ENCODE measurements at places on chromosomes 4 and X. TPM values are rescaled to one million over a fixed set of nuclear protein-coding genes. Genes with fewer than 3 reads are reported as not detected.

Gene MAGEB10
- not detected for polyA plus RNA-seq

Gene SAGE1
- polyA plus RNA-seq: not detected

Gene USP53
- 21.8 TPM for polyA plus RNA-seq

Gene CHRDL1
- 0.54 TPM for polyA plus RNA-seq

Gene GPRASP2
- polyA plus RNA-seq: 34.1 TPM

Gene GPRIN3
- polyA plus RNA-seq: 7.1 TPM

Gene TTC29
- polyA plus RNA-seq: 0.45 TPM

Gene EDNRA
- polyA plus RNA-seq: 36.7 TPM

Gene UGT2B15
- polyA plus RNA-seq: not detected

Gene KIF4A
- polyA plus RNA-seq: 4.7 TPM

Gene CDS1
- 1.9 TPM for polyA plus RNA-seq

Gene BEND2
- polyA plus RNA-seq: not detected

Gene TBC1D8B
- 3.0 TPM for polyA plus RNA-seq

Gene BCLAF3
- polyA plus RNA-seq: 2.9 TPM

Gene OTC
- polyA plus RNA-seq: not detected

Gene MOB1B
- polyA plus RNA-seq: 19.3 TPM

Gene ADRA2C
- 6.5 TPM for polyA plus RNA-seq

Gene ADD1
- 297 TPM for polyA plus RNA-seq

Gene GAGE12J
- polyA plus RNA-seq: not detected

Gene ERVMER34-1
- 3.2 TPM for polyA plus RNA-seq

Gene RAI2
- 4.3 TPM for polyA plus RNA-seq

Gene CBLL2
- polyA plus RNA-seq: not detected

Gene PRSS12
- 0.07 TPM for polyA plus RNA-seq

Gene DIPK2B
- polyA plus RNA-seq: not detected

Gene ZNF630
- 2.2 TPM for polyA plus RNA-seq

Gene P2RY8
- 0.09 TPM for polyA plus RNA-seq

Gene CSN1S1
- not detected for polyA plus RNA-seq

Gene RAB39B
- polyA plus RNA-seq: 4.2 TPM
